ENCODE measurements at places on chromosomes 16 and 17.

GRCh38 chr17:5706577-5707210, 122.4 kb upstream of the NLRP1 start:
- DNase-seq: peak; percentile 11

DNA sequence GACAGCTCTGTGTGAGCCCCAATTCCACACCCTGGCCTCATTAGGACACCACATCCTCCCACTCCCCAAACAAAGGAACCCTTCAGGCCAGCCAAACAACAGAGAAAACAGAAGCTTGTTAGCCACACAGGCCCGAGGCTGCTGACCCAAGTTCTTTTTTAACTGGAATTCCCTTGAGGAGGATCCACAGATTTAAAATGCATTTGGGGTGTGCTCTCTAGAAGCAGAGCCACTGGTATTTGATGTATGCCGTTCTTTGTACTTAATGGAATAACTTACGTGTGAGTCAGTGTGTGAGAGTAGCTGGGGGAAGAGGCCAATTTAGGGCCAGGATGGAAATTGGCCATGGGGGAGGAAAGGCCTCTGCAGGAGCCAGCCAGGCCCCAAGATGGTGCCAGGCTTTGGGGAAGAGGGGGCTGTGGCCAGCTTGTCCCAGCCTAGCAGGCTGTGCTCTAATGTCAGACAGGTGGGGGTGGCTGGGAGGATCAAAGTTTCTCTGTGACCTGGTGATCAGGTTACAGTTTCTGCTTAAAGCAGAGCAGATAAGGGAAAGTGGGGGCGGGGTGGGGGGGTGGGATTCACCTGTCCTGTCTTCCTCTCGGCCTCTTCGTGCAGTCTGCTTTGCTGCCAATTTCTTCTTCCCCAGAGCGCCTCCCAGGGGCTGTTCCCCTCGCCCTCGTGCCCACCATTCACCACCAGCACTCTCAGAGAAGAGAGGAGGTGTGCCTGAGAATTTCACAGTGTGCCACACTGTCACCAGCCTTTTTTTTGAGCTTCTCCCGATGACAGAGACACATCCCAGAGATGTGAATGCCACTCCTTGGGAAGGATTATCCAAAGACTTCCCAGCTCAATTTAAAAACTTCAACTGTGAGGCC, 50.8 kb downstream of the TOM1L2 start:
- DNase-seq: no peak

GRCh38 chr16:55499951-55500529, 8.8 kb upstream of the LPCAT2 start:
- no peak for DNase-seq

DNA sequence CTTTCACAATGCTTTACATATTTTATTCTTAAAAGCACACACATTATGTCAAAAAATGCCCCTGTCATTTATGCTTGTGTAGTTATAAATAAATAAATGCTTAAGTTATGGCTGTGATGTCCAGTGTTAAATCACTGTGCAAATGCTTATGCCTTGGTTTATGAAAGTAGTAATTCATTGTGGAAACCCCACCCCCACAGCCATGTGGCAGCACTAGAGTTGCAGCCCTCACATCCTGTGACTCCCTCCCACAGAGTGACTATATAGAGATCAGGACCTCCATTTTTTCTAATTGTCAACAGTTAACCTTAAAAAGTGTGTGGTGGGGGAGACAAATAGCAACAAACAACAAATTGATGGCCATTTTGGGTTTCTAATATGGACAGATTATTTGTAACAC, 2.4 kb downstream of the SKAP1 start:
- peak; percentile 29 for DNase-seq

DNA sequence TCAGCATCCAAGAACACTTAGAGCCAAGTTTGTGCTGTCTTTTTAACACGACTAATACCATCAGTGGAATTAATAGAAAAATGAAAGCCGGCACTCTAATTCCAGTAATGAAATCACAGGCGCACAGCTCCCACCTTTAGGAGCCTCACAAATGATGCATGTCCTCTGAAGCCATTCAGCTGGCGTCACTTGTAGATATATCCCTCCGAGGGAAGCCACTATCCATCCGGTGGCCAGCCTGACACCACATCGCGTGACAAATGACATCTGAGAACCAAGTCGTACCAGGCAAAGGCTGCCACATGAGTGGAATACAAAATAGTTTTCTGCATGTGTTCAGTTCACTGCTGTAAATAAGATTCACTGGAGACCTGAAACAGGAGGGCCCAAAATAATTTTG, 205.6 kb downstream of the GRIN2A start:
- DNase-seq: no peak

DNA sequence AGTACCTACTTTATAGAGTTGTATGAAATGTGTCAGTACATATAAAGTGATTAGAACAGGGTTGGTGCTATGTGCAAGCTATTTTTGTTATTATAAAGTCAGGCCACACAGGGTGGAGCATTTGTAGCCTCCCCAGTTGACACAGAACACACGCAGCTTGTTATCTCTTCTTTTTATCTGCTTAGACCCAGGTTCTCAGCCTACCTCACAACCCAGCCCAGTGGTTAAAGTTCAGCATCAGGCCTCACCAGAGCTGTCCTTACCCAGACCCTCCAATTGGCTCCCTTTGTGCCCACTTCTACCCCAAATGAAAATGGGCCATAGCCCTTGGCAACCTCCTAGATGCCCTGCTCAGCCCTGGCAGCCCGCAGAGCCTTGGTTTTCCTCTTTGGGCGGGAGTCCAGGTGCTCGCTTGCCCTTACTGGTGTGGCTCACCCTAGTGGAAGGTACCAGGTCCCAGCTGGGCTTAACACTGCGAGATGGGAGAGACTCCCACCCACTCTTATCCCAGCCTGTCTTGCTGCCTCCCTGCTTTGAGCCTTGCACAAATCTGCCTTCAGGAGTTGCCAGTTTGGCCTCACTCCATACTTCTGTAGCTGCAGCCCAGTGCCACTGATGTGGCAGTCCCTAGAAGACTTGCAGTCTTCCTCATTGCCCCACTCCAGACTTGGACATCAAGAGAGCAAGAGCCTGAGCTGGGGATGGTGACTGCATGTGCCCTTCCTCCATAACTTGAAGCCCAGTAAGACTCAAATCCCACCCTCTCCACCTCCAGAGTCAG, 1.1 kb upstream of the PIGS start:
- no peak for DNase-seq

DNA sequence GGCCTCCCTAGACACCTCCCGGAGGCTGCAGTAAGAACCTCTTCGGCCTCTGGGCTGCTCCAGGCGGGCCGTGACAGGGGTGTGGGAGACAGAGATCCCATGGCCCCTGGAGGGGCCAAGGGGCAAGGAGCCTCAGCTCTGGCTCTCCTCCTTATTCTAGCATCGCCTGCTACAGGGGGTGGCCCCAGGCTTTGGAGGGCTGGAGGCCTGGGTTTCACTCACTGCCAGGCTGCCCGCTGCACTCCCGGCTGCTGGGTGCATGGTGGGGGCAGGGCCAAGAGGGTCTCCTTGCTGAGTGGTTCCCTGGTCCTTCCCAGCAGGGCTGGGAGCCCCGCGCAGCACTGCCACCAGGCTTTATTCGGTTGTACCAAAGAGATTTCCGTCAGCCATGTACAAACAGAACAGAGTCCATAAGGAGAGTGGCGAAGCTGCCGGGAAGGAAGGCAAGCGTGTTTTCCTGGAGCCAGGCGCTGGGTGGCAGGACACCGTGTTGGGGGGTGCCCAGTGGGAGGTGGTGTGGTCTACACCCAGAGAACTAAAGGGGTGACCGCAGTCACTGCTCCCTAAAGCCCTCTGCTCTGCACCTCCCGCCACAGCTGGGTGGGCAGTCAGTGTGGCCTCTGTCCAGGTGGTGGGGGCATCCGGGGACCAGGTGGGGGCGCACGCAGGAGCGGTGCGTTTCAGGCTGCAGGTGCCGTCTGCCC, 2.0 kb downstream of the NPB start:
- DNase-seq: no peak
